Progenitor cell of endocrine pancreas (in vitro differentiated cells): ENCODE measurements at places on chromosomes 16 and 17. TPM values are rescaled to one million over a fixed set of nuclear protein-coding genes. Genes with fewer than 3 reads are reported as not detected.

CCL14 gene
- total RNA-seq = not detected in 2 replicates

GAST gene
- 28.1 and 32.0 TPM in 2 replicates for total RNA-seq

HNF1B gene
- total RNA-seq = 96.9 and 99.1 TPM in 2 replicates

C1QTNF8 gene
- not detected in 2 replicates for total RNA-seq

HP gene
- not detected in 2 replicates for total RNA-seq
